Cortex of kidney (tissue), 1 donor: ENCODE measurements at places on chromosomes 16 and 17.

GRCh38 chr17:63434951-63435571 lies 11.0 kb downstream of the CYB561 start:
- no peak for DNase-seq

- DNase-seq: no peak
These were observed 9.7 kb downstream of the ETV4 start for GRCh38 chr17:43536236-43536992.

- DNase-seq: no peak
These were observed 15.7 kb downstream of the MGAT5B start for GRCh38 chr17:76883744-76884525.

- DNase-seq: no peak
These were observed 2.1 kb upstream of the TM4SF5 start for GRCh38 chr17:4769628-4770027.

DNA sequence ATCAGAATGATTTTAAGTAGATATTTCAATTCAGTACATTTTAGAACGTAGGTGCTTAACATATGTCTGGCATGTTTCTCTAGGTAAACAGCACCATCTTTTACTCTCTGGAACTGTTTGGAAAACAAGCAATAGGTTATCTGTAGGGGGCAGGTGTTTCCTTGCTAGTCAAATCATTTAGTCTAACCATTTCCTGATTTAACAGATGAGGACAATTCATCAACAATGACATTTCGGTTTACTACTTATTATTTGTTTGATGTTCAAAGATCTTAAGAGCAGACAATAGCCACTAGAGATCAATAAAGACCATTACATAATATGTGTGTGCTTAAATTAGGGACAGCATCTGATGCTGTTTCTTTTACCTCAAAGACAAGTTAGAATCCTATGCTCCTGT lies 173.1 kb downstream of the CEP112 start:
- DNase-seq: no peak

DNA sequence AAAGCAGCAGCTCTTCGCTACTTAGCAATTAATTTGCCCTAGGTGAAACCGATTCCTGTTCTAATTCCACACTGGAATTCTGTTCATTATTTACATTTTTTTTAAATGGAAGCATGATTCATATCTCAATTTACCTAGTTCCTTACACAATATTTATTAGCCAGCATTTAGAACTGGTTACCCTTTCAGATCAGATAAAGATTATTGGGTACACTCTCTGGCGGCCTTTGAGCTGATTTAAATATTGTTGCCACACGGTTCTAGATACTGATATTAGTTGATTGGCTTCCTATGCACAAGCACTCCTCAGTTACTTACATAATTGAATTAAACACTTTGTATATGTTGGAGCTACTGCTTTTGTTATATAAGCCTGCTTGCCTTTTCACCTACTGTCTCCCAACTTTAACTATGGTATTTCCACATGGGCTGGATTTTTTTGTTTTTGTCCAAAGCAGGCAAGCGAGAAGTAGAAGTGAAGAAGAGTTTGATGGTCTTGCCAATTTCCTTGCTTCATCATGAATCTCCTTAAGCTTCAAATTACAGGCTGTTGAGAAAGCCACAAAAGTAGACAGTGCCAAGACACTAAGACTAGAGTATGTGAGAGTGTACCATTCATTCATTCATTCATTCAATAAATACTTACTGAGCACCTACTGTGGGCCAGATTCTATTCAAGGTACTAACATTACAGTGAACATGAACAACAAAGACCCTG lies 3.9 kb upstream of the ALDH3A2 start:
- DNase-seq: no peak

GRCh38 chr17:9291912-9292560 lies 270.7 kb downstream of the NTN1 start:
- DNase-seq: no peak

DNA sequence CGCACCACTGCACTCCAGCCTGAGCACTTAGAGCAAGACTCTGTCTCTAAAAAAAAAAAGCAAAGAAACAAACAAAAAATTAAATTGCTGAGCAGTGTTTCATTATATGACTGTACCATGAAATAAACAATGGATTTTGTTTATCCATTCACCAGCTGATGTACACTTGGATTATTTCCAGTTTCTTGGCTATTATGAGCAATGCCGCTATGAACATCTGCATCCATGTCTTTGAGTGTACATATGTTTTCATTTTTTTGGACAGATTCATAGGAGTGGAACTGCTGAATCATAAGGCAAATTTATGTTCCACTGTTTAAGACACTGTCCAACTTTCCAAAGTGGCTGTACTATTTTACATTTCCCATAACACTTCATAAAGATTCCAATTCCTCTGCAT lies 8.0 kb downstream of the RNF157 start:
- DNase-seq: no peak

DNA sequence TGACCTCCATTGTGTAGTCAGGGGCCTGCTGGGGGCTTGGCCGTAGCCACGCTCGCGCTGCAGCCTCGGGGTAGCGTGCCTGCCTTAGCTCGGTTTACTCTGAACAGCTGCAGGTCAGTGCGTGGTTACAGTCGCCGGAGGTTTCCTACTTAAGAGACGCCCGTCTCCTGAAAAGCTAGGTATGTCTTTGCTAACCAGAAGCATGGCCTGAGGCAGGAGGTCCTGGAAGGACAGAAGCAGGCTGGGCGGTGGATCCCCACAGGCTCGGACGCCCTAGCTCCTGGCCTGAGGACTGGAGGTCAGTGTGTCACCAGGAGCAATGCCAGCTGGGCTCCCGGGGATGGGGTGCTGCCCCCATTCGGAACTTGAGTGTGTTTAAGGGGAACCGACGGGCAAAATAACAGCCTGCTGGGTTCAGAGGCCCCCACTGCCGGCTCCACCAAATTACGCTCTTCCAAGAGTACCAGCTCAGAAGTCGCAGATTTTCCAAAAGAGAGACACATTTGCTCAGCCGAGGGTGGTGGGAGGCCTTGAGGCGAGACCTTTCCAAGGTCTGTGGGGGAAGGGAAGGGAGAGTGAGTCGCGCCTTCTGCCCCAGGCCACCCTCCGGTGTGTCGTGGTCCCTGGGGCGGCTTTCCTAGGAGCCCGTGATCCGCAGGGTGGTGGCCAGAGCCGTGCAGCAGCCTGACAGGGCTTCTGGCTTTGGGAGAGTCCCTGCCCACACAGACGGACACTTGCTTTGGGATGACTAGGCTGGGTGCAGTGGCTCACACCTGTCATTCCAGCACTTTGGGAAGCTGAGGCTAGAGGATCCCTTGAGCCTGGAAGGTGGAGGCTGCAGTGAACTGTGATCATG lies 3.9 kb upstream of the GNG13 start:
- no peak for DNase-seq

- no peak for DNase-seq
These were observed 2.7 kb upstream of the LASP1NB start for GRCh38 chr17:38922538-38923297.

- DNase-seq: no peak
These were observed 3.1 kb upstream of the HOXB2 start for GRCh38 chr17:48547808-48548522.

DNA sequence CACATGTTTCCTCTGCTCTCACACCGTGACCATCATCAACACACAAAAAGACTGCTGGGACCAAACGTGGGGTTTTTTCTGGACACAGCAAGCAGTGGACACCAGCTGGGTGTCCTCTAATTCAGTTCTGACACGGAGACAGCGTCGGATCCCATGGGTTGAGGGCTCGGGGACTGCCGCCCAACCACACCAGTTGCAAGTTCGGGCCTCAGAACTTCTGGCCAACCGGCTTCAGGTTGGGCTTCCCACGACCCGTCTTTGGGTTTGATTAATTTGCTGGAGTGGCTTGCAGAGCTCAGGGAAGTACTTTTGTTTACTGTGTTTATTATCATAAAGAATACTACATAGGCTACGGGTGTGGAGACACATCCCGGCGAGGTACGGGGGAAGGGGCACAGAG lies 97.8 kb downstream of the BANP start:
- no peak for DNase-seq

GRCh38 chr17:81049973-81050551 lies 15.1 kb downstream of the BAIAP2 start:
- DNase-seq: no peak

DNA sequence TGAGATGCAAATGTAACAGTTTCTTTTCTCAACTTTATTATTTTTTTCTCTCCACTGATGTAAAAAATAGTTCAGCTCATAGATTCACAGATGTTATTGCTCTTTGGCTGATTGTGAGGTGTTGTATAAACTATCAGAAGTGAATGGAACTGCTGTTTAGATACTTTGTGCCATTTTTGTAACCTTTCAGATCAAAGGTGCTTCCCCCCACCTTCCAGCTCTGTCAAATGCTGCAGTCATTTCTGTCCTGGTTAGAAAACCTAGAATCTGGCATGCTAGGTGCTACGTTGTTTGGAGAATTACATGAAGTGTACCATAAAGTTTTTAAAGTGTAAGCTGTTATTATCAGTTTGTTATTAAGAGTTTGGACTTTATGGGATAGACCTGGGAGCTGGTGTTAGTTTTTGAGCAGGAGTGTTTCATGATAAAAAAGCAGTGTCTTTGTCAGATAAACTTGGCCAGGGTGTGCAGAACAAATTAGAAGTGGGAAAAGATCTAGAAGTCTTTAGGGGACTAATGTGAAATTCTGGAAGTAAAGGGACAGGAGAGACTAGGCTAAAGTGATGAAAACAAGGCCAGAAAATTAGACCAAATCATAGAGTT lies 1.8 kb upstream of the WIPI1 start:
- no peak for DNase-seq

DNA sequence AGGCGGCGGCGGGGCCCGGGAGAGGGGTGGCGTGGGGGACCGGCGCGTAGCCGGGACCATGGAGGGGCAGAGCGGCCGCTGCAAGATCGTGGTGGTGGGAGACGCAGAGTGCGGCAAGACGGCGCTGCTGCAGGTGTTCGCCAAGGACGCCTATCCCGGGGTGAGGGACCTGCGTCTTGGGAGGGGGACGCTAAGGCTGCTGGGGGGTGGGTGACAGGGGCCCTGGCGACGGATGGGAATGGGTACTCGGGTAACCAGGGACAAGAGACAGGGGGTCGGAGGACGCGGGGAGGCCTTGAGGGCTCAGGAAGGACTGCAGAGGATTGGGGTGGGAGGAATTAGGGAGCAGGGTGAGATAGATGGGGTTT lies 243 bp downstream of the RND2 start:
- no peak for DNase-seq

- DNase-seq: no peak
These were observed 5.0 kb upstream of the CCDC57 start for GRCh38 chr17:82217530-82218204.

- no peak for DNase-seq
These were observed 91.3 kb upstream of the SEC14L1 start for GRCh38 chr17:77049440-77049839.

GRCh38 chr16:24753000-24753399 lies 23.5 kb downstream of the TNRC6A start:
- DNase-seq: no peak

DNA sequence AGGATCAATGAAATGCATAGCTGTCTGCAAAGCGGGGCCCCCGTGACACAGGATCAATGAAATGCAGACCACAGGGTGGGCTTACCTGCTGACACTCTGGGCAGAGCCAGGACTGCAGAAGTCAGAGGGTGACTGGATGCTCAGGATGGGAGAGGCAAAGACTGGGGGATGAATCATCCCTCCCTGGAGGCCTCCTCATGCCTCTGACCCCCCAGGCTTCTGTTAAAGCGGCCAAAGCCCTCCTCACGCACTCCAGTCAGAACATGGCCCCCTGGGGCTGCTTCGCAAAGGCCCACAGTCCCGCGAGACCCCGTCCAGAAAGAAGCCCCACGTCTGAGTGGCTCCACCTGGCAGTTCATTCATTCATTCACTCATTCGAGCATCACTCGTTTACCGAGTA lies 38.4 kb upstream of the FOXF1 start:
- no peak for DNase-seq

DNA sequence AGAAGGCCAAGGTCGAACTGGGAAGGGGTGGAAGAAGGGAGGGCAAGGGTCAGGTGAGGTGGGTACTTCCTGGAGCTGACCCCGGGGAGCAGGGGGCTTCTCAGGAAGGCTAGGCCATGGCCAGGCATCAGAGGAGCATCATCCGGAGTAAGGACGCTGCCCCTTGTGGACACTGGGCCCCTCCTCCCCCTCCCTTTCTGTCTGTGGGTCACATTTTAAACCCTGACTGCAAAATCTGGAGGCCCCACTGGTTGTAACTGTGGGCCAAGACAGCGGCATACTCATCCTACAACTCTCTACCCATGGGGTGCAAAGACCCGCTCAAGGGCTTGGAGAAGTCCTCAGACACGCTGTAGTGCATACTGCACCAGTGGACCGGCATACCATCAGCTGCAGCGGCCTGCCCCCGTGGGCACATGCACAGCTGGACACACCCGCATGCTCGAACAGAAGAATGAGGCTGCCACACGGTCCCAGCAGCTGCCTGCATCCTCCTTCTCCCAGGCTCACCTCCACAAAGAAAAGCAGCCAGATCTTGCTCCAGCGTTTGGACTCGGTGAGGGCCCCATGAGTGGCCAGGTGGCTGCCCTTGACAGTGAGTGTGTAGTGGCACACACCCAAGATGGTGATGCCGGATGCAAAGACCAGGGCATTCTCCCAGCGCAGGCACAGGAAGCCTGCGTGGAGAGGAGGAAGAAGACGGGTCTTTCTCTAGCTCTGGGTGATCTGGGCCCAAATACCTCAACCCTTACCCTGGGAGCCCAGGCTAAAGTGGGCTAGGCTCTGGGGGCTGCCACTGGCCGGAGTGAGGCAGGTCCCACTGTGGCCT lies 1.2 kb downstream of the FADS6 start:
- no peak for DNase-seq

DNA sequence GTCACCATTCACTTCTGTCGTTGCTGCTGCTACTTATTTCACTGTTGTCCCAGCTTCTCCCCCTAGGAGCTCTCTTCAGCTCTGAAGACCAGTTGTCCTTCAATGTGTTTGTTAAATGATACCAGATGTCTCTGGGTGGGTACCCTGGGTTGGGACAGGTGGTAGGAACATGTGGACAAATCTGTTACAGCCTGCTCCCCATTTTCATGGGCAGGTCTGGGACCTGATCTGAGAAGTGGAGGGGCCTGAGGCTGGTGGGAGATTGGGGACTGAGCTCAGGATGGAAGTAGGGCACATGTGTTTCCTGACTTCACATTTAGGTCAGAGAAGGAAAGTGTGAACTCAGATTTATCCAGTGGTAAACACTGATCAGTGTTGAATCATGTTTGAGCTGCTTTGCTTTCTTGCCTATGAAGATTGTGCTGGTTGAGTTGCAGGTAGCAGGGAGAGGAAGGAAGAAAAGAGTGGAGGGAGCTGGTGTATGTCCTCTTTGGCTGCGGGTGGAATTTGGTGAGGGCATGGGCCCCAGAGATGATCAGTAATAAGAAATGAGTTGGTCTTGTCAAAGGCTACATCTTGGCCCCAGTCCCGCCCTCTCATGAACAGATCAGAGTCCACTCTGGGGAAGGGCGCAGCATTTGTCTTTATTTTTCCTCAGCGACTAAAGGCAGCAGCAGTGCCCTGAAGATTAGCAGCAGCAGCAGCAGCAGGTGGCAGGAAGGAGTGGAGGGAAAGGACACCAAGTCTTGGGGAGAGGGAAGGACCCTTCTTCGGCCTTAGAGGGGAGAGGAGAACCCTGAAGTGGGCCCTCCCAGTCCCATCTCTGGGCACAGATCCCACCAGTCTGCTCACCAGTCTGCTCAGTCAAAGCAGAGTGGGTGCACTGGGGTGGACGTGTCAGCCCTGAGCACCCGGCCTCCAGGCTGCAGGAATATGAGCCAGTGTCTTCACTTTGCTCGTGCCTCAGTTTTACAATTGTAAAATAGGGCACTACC lies 6.1 kb upstream of the EFTUD2 start:
- DNase-seq: no peak

- no peak for DNase-seq
These were observed 3.2 kb downstream of the ZSCAN10 start for GRCh38 chr16:3095869-3096268.

GRCh38 chr17:80263253-80264204 lies 2.9 kb downstream of the RNF213 start:
- DNase-seq: no peak

- DNase-seq: no peak
These were observed 73.5 kb downstream of the GOSR1 start for GRCh38 chr17:30550512-30551273.
